Stimulated activated CD4-positive, alpha-beta T cell treated with anti-CD3 and anti-CD28 coated beads, Interleukin-1b, Interleukin-23, amount 100 ng/mL, for 1 hour (primary cell): ENCODE measurements at places on chromosomes 4 and X.

DNA sequence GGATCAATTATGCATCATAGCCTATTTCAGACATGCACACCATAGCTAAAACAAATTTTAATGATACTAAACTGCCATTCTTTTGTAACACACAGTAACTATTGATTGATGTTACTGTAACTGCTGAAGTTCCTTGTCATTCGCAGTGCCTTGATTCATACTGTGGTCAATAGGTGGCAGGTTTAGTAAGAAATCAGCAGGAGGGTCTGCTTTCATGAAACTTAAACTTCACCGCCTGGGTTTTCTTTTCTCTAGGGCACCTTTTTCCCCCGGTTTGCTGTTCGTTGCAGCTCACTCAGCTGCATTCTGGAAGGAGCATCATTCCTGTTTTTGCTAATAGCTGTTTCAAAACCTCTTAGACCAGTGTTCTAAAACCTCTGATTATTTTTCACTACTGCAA is 88.1 kb downstream of the RPA4 start:
- DNase-seq: no peak

DNA sequence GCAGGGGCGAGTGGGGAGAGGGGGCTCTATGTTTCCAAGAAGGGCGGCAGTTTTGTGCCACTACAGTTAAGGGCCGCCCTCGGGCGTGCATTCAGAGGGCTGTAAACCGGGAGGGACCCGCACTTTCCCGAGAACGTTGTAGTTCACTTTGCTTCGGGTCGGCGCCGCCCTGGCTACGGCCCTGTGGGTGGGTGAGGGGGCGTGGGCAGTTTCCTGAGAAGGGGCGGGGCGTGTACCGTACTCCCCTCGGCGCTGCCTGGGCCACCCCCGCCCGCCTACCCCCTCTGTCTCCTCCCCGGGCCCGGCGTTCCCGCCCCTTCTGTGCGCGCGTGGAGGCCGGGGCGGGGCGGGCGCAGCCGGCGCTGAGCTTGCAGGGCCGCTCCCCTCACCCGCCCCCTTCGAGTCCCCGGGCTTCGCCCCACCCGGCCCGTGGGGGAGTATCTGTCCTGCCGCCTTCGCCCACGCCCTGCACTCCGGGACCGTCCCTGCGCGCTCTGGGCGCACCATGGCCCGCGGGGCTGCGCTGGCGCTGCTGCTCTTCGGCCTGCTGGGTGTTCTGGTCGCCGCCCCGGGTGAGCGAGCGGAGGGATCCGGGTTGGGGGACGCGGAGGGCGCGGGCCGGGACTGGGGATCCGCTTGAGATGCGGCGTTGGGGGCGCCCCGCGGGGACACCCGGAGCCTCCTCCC is at the start of gene CD99:
Gene CD99, plus strand, starts transcription at position 440 of the 687 bp plus-strand sequence. Its CDS starts 66 bp downstream, at position 506.
- peak; percentile 81 for DNase-seq

DNA sequence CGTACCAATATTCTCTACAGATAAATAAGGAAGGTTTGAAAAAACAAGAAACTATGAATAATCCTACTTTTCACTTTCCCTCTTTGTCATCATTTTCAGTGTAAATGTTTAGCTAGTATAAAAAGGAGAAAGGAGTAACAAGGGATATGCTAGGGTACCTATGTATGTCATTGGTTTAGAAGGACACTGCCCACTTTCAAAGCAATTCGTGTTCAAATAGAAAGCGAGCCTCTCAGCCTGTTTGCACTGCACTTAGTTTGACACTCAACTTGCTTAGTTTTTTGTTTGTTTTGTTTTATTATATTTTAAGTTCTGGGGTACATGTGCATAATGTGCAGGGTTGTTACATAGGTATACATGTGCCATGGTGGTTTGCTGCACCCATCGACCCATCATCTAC is 21.6 kb upstream of the RXFP1 start:
- no peak for DNase-seq

DNA sequence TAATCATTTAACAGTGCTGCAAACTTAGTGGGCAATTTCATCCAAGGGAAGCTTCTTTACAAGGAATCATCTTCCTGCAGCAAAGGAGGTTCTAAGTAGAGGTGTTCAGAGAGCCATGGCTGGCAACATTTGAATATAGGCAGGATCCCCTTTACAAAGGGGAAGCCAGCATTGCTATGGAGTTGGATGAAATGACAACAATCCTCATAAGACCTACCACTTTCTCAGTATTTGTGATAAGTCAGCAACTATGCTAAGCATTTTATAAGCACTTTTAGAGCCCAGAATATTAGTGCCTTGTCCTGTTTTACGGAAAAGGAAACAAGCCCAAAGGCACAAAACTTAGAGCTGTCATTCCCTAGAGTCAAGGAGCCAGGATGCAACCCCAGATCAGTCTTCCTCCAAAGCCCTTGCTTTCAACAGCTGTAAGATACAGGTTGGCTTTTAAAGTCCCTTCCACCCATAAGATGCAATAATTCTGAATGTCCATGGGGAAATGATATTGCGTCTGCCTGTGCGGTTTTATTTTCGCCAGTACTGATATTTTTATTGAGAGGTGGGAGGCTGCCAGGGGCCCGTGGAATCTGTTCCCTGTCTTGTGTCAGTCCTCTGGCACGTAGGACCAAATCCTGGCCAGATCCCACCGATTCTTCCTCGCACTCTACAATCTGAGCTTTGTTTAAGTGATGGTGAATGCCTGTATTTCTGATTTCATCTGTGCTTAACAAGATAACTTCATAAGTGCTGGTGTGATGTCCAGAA is 59.1 kb downstream of the SMIM20 start:
- DNase-seq: no peak

DNA sequence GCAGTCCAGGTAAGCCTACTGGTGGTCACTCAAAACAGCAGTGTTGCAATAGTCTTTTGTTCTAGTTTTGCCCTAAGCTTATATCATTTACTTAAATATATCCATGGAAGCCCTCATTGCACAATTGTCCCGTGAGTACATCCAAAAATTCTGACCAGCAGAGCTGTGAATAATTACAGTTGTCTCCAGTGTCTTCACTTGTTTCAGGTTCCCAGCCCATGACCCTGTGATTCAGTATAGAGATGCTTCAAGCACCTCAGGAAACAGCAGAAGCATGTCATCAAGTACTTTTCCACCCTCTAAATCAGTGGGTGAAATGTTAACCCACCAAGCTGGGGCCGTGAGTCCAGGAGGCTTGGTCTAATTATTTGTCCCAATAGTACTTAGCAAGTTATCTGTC is 214.9 kb upstream of the RPS6KA3 start:
- DNase-seq: no peak

DNA sequence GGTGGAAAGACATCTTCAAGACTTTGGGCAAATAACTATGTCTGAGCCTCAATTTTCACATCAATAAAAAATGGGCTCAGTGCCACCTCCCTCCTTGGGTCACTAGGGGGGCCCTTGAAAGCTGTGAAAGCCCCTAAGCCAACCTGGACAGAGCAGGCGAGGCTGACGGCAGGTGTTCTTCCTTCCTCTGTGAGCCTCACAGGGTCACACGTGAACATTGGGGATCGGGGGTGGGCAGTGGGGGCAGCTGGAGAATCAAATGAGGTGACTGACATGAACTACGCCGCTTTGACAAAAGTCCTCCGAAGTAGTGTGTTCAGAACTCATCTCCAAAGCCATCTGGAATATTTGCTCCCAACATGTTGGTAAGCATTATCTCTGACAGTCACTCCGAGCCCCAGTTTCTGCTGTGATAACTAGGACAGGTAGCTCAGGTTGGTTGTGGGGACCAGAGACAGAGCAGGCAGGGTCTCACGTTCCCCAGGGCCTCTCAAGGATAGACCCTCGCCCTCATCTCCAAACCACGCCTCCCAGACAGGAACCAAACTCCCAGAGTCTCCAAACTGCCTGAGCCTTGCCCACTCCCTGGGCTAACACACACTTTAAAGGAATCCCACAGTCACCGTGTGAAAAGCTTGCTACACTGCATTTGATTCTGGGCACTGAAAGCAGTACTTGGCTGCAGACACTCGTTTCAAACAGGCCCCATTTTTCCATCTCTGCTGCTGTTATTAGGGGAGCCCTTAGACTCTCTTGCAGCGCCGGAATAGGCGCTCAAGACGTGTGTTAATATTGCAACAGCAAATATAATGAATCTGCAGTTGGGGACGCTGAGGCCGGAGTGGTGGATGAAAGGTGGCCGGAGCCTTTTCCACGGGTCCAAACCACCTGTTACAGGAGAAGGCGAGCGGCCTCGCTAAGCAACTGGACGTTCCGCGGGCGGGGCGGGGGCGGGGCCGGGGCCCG is 717 bp upstream of the WFS1 start:
- no peak for DNase-seq

- no peak for DNase-seq
Observed at GRCh38 chr4:118360106-118360505, 7.3 kb upstream of the PRSS12 start.
